IMR-90 (cell line): ENCODE measurements at places on chromosomes 5 and 9. TPM values are rescaled to one million over a fixed set of nuclear protein-coding genes. Genes with fewer than 3 reads are reported as not detected.

- no peaks in the 10 kb centered on the region for H3K36me3 ChIP-seq
- peaks cover 3% of the 10 kb centered on the region; the same call in 1 of the 2 replicates for H3K4me1 ChIP-seq
Measured at GRCh38 chr9:125409217-125409636, 147.6 kb downstream of the GAPVD1 start.

GRCh38 chr5:175484829-175485228 lies 6.5 kb downstream of the SFXN1 start:
- DNase-seq = no peak
- H3K4me1 ChIP-seq = peaks cover 2% of the 10 kb centered on the region
- no peak overlapping the region for H3K27ac ChIP-seq
- peaks cover 34% of the 10 kb centered on the region for H3K36me3 ChIP-seq

Gene INSYN2B
- total RNA-seq = 33.5 and 43.6 TPM in 2 replicates

Gene C5orf58
- not detected in 2 replicates for total RNA-seq

Gene PNPLA7
- under 0.01 TPM in 2 replicates for total RNA-seq

- H3K36me3 ChIP-seq = no peaks in the 10 kb centered on the region
- H3K4me1 ChIP-seq = no peaks in the 10 kb centered on the region
- DNase-seq = no peak
- no peak overlapping the region for H3K27ac ChIP-seq
- H3K27me3 ChIP-seq = peaks cover 7% of the 10 kb centered on the region; the same call in 1 of the 2 replicates
- H3K4me3 ChIP-seq = no peak overlapping the region
Measured at GRCh38 chr5:180623411-180623834, 26.0 kb downstream of the FLT4 start.

- no peak overlapping the region for H3K27ac ChIP-seq
- no peaks in the 10 kb centered on the region for H3K36me3 ChIP-seq
- H3K4me1 ChIP-seq = no peaks in the 10 kb centered on the region
- no peaks in the 10 kb centered on the region for H3K27me3 ChIP-seq
Measured at GRCh38 chr5:170411100-170411499, 21.9 kb upstream of the KCNMB1 start.

DNA sequence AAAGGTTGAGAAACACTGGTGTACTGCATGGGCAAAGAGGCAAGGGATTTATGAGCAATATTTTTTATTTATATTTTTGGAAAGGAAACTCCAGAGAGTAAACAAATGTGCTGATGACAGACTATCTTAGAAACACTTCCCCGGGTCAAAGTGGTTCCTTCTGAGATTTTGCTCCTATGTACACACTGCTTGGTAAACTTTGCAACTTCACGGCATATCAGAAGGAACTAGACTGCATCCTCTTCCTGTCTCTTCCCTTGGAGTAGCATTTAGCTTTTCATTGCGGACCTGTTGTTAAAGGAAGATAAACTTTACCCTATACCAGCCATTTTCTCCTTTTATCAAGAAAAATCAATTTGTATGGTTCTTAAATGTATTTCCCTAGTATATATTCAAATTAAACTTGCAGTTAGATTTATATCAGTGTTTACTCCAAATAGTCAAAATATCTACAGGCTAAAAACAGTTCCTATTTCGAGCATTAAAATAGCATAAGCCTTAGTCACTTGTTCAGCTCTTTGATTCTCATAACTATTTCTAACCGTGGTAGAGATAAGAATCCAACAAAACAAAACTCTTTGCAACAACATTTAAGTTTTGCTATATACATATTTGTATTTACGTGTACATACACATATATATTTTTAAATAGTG lies 48.0 kb upstream of the LRRC19 start:
- H3K27ac ChIP-seq = peak overlapping the region; percentile 64; the same call in 1 of the 2 replicates
- H3K27me3 ChIP-seq = no peaks in the 10 kb centered on the region
- no peak overlapping the region for H3K4me3 ChIP-seq
- DNase-seq = peak; percentile 34
- H3K36me3 ChIP-seq = no peaks in the 10 kb centered on the region

GRCh38 chr5:52896534-52897237 lies 92.5 kb upstream of the ITGA2 start:
- H3K4me1 ChIP-seq = peaks cover 9% of the 10 kb centered on the region
- H3K27me3 ChIP-seq = no peaks in the 10 kb centered on the region
- DNase-seq = no peak
- peaks cover 23% of the 10 kb centered on the region for H3K36me3 ChIP-seq
- no peak overlapping the region for H3K27ac ChIP-seq

Gene ENTPD2
- not detected in 2 replicates for total RNA-seq

- peaks cover 9% of the 10 kb centered on the region for H3K4me1 ChIP-seq
- peak; percentile 99 for DNase-seq
- H3K4me3 ChIP-seq = no peak overlapping the region
- H3K27me3 ChIP-seq = no peaks in the 10 kb centered on the region
Measured at GRCh38 chr9:131635285-131635684, 90.0 kb downstream of the PRRT1B start.

GRCh38 chr5:24222876-24223275 lies 421.9 kb downstream of the CDH10 start:
- H3K4me3 ChIP-seq = no peak overlapping the region
- H3K27me3 ChIP-seq = no peaks in the 10 kb centered on the region
- H3K27ac ChIP-seq = no peak overlapping the region
- H3K36me3 ChIP-seq = no peaks in the 10 kb centered on the region

Gene TOR4A
- 9.7 and 11.4 TPM in 2 replicates for total RNA-seq

DNA sequence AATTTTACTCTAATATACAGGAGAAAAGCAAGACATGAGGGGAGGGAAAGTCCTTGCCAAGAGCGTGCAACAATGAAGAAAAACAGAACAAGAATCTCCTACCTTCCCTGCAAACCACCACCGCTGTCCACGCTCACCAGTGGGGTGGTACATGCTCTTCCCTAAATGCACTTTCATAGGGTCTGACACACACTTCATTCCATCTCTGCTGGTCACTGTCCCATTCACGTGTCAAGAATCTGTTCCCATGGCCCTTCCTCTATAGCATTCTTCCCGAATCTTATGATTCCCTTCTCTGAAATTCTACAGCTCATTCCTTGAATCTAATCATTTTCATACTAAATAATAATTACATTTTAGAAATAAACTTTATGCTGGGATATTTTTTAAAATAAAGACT lies 11.4 kb upstream of the DNAH5 start:
- H3K36me3 ChIP-seq = peaks cover 7% of the 10 kb centered on the region
- no peak overlapping the region for H3K27ac ChIP-seq
- DNase-seq = peak; percentile 70
- H3K4me3 ChIP-seq = no peak overlapping the region
- peaks cover 4% of the 10 kb centered on the region for H3K4me1 ChIP-seq

- H3K4me1 ChIP-seq = no peaks in the 10 kb centered on the region
- no peak overlapping the region for H3K27ac ChIP-seq
- no peaks in the 10 kb centered on the region; the same call in 1 of the 2 replicates for H3K27me3 ChIP-seq
- DNase-seq = no peak
- H3K4me3 ChIP-seq = no peak overlapping the region
Measured at GRCh38 chr9:116868201-116868600, 181.1 kb downstream of the TRIM32 start.

- H3K27ac ChIP-seq = no peak overlapping the region
- DNase-seq = no peak
- H3K4me1 ChIP-seq = no peaks in the 10 kb centered on the region
- no peak overlapping the region for H3K4me3 ChIP-seq
- peaks cover 2% of the 10 kb centered on the region; the same call in 1 of the 2 replicates for H3K27me3 ChIP-seq
Measured at GRCh38 chr5:76250463-76250862, 152.6 kb upstream of the IQGAP2 start.

GRCh38 chr5:167993771-167994170 lies 297.7 kb upstream of the WWC1 start:
- no peak for DNase-seq
- H3K27ac ChIP-seq = no peak overlapping the region
- peaks cover 2% of the 10 kb centered on the region; the same call in 1 of the 2 replicates for H3K27me3 ChIP-seq
- H3K4me1 ChIP-seq = no peaks in the 10 kb centered on the region

Gene GABRA6
- not detected in 2 replicates for total RNA-seq

Gene SOWAHA
- total RNA-seq = under 0.01 TPM in 1 of 2 replicates, not detected in the other

- H3K27me3 ChIP-seq = peaks cover 43% of the 10 kb centered on the region
- no peak overlapping the region for H3K4me3 ChIP-seq
- DNase-seq = no peak
- H3K4me1 ChIP-seq = peaks cover 4% of the 10 kb centered on the region; the same call in 1 of the 2 replicates
- H3K36me3 ChIP-seq = no peaks in the 10 kb centered on the region
Measured at GRCh38 chr5:174708476-174709207, 15.7 kb upstream of the MSX2 start.

DNA sequence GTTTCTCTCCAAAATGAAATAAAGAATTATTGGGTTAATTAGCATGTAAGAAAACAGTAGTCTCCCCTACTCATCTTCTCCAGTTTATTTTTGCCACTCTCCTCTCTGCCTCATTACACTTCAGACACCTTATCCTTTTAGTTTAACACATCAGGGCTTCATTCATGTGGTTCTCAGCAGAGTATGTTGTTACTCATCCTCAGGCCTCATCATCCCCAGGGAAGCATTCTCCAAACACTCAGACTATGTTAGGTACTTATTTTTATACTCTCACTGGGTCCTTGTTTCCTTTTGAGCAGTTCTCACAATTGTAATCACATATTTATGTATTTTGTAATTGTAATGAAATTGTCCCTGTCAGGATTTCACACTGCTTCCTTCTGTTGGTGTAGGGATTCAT lies 470.5 kb downstream of the PDE4D start:
- no peaks in the 10 kb centered on the region for H3K27me3 ChIP-seq
- H3K4me1 ChIP-seq = no peaks in the 10 kb centered on the region
- no peak overlapping the region for H3K4me3 ChIP-seq
- H3K36me3 ChIP-seq = no peaks in the 10 kb centered on the region
- no peak overlapping the region for H3K27ac ChIP-seq

DNA sequence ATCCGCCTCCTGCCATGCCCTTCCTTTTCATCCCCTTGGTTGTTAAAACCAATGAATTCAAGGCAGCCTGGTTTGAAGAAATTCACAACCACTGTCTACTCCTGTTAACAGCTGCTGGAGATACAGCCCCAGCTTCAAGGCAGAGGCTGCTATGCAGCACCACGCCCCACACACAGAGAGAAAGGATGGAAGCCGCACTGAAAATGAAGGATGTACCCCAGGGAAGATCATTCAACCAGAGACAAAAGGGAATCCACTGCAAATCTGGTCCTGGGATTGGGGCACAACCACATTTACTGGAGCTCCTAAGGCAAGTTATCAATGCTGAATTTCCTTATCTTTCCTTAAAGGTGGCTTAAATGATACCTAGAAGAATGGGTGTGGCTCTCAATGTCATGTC lies 58.7 kb downstream of the DPYSL3 start:
- H3K4me3 ChIP-seq = no peak overlapping the region
- no peaks in the 10 kb centered on the region; the same call in 1 of the 2 replicates for H3K27me3 ChIP-seq
- peaks cover 8% of the 10 kb centered on the region for H3K4me1 ChIP-seq
- no peak overlapping the region for H3K27ac ChIP-seq
- H3K36me3 ChIP-seq = no peaks in the 10 kb centered on the region; the same call in 1 of the 2 replicates
- DNase-seq = no peak

DNA sequence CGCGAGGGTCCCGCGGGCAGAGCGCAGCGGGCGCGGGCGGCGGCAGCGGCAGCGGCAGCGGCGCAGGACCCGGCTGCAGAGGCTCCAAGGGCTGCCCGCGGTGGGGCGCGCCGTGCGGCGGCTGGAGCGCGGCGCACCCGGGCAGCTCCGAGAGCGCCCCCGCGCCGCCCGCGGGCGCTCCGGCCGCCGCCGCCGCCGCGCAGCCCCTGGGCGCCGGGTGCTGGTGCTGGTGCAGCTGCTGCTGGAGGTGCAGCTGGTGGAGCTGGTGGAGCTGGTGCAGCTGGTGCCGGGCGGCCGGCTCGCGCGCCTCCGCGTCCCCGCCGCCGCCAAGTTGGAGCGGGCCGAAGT lies 644 bp downstream of the IER5L start:
- peaks cover 4% of the 10 kb centered on the region; the same call in 1 of the 2 replicates for H3K36me3 ChIP-seq
- peaks cover 13% of the 10 kb centered on the region for H3K4me1 ChIP-seq
- peak overlapping the region; percentile 72; the same call in 1 of the 2 replicates for H3K27ac ChIP-seq
- H3K4me3 ChIP-seq = peak overlapping the region; percentile 89
- DNase-seq = no peak
- H3K27me3 ChIP-seq = no peaks in the 10 kb centered on the region

DNA sequence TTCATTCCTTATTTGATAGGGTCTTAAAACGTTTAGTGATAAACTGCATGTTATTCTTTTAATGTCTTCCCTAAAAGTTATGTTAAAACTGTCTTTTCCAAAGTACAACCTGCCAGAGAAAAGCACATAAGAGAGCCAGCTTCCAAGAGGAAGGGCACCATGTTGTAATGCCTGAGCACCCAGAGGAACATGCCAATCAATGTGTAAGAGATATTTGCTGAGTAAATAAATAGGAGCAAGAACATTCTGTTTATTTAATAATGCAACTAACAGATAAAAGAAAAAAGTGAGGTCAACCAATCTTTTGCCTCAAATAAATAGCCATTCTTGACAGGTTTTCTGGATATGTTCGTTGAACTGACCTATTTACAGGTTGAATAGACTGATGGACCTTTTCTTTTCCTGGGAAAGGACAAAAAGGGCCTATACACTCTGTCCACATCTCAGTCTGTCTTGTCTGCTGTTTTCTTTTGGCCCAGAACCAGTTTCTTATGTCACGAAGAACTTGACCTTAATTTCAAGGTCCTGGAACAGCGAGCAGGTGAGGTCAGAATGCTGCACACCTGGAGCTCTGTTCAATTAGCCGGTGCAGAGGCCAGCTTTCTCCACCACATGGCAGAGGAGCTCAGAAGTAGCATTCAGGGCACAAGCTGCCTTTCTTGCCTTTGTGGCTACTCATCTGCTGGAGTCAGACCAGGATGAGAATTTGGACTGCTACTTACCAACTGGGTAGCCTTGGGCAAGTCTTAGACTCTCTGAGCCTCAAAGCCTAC lies 77.7 kb downstream of the PLCXD3 start:
- no peak overlapping the region for H3K27ac ChIP-seq
- no peaks in the 10 kb centered on the region; the same call in 1 of the 2 replicates for H3K27me3 ChIP-seq
- no peak for DNase-seq
- H3K4me3 ChIP-seq = no peak overlapping the region

DNA sequence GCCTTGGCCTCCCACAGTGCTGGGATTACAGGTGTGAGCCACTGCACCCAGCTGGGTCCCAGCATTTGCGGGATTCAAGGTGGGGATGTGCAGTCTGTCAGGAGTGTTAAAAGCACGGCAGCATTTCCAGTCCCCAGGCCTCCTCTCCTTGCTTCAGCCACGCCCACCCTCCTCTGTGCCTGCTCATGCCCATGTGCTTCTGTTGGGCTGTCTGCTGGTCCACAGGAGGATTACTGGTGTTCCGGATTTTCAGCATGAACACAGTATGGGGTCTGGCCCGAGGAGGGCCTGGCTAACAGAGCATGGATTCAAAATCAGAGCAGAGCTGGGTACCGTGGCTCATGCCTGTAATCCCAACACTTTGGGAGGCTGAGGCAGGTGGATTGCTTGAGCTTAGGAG lies 5.5 kb downstream of the ARRDC1 start:
- no peak overlapping the region for H3K4me3 ChIP-seq
- no peak overlapping the region for H3K27ac ChIP-seq
- H3K36me3 ChIP-seq = peaks cover 19% of the 10 kb centered on the region; the same call in 1 of the 2 replicates
- H3K27me3 ChIP-seq = no peaks in the 10 kb centered on the region
- DNase-seq = no peak
- H3K4me1 ChIP-seq = peaks cover 26% of the 10 kb centered on the region

Gene IGFBPL1
- under 0.01 TPM in 1 of 2 replicates, not detected in the other for total RNA-seq

- DNase-seq = no peak
- peaks cover 43% of the 10 kb centered on the region for H3K27me3 ChIP-seq
- H3K4me3 ChIP-seq = no peak overlapping the region
- no peaks in the 10 kb centered on the region for H3K36me3 ChIP-seq
- no peak overlapping the region for H3K27ac ChIP-seq
- H3K4me1 ChIP-seq = no peaks in the 10 kb centered on the region
Measured at GRCh38 chr9:132548751-132549640, 33.4 kb upstream of the BARHL1 start.

- H3K27ac ChIP-seq = peak overlapping the region; percentile 83
- H3K27me3 ChIP-seq = no peaks in the 10 kb centered on the region
- no peaks in the 10 kb centered on the region for H3K36me3 ChIP-seq
- peak; percentile 57 for DNase-seq
- peaks cover 21% of the 10 kb centered on the region for H3K4me1 ChIP-seq
Measured at GRCh38 chr5:37770786-37771185, 69.1 kb downstream of the GDNF start.
